Activated CD4-positive, alpha-beta T cell treated with anti-CD3 and anti-CD28 coated beads for 36 hours (primary cell): ENCODE measurements at places on chromosomes 11 and 22.

GRCh38 chr22:25837288-25837900, 95.4 kb downstream of the MYO18B start:
- DNase-seq: no peak

- peak; percentile 66 for DNase-seq
Observed at GRCh38 chr11:67646535-67647336, 3.8 kb downstream of the ACY3 start.

GRCh38 chr22:46429325-46429853, 93.9 kb downstream of the TRMU start:
- no peak for DNase-seq

DNA sequence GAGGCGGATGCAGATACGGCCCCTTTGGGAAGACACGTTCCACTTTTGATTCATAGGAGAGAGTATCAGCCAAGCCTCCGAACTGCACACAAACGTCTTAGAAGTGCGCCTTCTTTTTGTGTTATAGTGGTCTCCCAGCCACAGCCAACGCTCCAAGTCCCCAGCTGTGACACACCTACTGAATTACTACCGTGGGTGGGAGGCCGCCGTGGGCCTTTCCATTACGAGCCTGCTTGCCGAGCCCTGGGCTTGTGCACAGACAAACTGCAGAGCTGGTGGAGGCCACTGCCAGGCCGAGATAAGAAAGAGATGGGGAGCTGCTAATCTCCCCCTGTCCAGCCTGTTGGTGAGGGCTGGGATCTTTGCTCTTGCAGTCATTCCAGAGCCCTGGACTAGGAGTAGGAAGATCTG, 761 bp downstream of the HMBS start:
- DNase-seq: peak; percentile 63

GRCh38 chr11:3162410-3163240, 2.5 kb downstream of the OSBPL5 start:
- no peak for DNase-seq

DNA sequence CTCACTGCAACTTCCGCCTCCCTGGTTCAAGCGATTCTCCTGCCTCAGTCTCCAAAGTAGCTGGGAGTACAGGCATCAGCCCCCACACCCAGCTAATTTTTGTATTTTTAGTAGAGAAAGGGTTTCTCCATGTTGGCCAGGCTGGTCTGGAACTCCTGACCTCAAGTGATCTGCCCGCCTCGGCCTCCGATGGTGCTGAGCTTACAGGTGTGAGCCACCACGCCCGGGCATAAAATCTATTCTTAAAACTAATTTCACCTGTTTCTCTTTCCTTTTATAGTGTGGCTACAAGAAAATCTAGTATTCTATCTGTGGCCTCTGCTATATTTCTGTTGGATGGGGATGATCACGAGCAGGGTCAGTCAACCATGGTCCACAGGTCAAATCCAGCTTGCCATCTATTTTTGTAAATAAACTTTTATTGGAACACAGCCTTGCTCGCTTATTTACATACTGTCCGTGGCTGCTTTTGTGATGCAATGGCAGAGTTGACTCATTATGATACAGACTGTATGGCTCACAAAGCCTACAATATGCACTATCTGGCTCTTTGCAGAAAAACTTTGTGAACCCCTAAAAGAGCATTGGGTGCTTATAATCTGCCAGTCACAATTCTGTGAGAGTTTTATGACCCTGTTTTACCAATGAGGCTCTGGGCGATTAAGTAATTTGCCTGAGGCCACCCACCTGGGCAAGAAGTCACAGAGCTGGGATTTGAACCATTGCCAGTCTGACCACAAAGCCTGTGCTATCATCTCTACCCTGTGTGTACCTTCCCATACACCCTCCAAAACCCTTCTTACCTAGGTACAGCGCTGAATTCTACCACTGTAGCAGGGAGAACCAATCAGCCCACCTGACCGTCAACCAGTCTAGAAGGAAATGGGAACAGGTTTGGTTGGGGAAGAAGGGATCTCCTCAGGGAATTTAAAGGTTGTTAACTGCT, 28.3 kb downstream of the SLC1A2 start:
- DNase-seq: peak; percentile 73
